ENCODE measurements at places on chromosomes 7 and 10.

DNA sequence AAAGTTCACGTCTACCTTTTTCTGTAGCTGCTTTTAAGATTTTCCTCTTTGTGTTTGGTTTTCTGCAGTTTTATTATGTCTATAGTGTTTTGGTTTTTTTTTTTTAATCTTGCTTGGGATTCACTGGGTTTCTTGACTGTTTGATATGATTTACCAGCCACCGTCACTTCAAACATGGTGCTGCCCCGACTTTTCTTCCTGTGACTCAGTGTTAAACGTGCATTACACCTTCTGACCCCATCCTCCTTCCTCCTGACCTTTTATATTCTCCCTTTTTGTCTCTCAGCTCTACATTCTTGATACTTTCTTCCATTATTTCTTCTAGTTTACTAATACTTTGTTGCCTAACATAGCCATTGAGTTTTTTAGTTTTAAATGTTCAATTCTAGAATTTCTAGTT lies 61.5 kb downstream of the GNA12 start:
- DNase-seq, result no peak

GRCh38 chr10:91105269-91105668 lies 115.2 kb upstream of the PCGF5 start:
- DNase-seq, result no peak

DNA sequence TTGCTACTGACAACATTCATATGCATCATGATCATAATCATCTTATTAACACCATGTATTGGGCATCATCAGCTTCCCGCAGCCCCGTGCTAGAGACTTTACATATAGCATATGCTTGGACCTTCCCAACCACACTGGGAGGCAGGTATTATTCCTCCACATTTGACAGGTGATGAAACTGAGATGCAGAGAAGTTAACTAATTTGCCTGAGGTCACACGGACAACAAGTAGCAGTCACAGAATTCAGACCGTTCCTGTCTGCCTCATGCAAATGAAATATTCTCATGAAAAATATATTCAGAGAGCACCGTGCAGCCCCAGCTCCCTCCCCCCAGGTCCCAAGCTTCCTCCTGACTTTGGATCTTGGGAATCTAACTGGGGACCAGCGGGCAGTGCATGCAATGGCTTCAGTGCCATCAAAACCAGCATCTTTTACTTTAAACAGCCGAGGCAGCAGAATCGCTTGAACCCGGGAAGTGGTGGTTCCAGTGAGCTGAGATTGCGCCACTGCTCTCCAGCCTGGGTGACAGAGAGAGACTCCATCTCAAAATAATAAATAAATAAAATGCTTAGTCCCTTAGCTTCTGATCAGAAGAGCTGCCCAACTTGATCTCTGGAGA lies 112.2 kb upstream of the GPR26 start:
- no peak for DNase-seq

GRCh38 chr7:29482056-29482455 lies 81.6 kb upstream of the PRR15 start:
- DNase-seq, result no peak

DNA sequence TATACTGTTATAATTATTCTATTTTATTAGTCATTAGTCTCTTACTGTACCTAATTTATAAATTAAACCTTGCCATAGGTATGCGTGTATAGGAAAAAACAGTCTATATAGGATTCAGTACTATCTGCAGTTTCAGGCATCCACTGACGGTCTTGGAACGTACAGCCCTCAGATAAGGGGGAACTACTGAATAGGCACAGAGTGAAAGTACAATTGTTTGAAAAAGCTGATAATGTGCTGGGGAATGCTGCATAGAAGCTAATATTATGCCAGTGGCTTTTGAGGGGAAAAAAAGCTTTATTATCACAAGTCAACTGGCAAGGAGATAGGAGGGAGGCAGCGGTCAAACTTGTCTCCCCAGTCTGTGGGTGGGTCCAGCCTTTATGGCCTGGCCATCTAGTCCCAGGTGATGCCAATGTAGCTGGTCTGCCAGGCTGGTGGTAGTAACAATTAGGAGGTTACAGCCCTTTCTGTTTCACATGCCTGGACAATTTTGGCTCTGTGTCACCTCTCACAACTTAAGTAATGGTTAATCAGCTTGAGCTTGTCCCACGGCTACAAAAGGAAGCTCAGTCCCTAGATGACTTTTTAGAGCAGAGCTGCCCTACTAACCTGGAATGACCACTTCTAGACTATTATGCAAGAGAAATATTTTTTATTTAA lies 8.3 kb upstream of the FMC1 start:
- no peak for DNase-seq

Measured in urothelium cell line (cell line).